Bronchial smooth muscle cell (primary cell): ENCODE measurements at places on chromosomes 6 and 20. TPM values are rescaled to one million over a fixed set of nuclear protein-coding genes. Genes with fewer than 3 reads are reported as not detected.

The NNAT gene
- 0.26 and 0.47 TPM in 2 replicates for total RNA-seq

The ARFGEF3 gene
- under 0.01 TPM in 2 replicates for total RNA-seq

The PCIF1 gene
- total RNA-seq: 6.1 and 6.6 TPM in 2 replicates

The MYL9 gene
- total RNA-seq: 7.0 and 8.0 TPM in 2 replicates

The PLN gene
- under 0.01 TPM in 1 of 2 replicates, not detected in the other for total RNA-seq
